Stimulated activated CD8-positive, alpha-beta memory T cell treated with anti-CD3 and anti-CD28 coated beads, Interleukin-4, amount 100 ng/mL, for 48 hours (primary cell): ENCODE measurements at places on chromosomes 6 and 20.

DNA sequence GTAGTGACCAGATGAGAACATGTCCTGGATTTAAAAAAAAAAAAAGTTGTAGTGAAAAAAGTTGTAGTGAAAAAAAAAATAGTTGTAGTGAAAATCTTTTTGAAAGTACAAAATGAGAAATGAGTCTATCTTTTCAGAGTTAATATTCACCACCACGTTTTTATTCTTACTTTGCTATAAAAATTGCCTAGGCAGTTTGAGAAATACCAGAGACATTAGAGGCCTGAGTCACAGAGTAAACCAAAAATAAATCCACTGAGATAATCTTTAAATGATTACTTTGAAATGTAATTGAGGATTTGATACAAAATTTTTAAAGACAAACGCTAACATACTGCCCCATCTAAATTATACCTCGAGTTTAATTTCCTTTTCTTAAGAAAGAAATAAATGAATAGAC lies 101.2 kb upstream of the TIAM2 start:
- no peak for DNase-seq

DNA sequence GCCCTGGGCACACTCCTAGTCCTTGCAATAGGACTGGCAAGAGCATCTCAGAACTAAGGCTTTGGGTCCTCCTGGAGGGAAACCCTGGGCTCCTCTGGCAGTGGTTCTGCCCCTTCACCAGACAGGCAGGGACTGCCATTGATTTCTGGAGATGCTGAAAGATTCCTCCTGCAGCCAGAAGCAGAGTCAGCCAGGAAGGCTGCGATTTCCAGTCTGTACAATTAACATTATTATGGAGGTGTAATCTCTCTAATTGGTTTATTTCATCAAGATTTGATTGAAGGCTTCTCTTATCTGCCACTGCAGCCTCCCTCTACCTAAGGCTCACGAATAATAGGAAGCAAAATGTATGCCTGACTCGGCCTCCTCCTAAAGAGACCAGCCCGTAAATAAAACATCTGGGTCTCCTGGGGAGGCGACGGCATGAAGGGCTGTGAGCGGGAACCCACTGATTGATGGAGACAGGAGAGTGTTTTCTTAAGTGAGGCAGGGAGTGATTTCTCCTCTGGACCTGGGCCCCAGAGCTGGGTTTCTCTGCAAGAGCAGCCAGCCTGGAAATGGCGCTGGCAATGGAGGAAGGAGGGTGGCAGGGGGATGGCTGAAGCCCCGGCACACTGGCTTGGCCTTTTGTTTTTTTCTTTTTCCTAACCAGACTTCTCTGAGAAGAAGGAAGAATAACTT lies 689.6 kb downstream of the DHX35 start:
- no peak for DNase-seq

DNA sequence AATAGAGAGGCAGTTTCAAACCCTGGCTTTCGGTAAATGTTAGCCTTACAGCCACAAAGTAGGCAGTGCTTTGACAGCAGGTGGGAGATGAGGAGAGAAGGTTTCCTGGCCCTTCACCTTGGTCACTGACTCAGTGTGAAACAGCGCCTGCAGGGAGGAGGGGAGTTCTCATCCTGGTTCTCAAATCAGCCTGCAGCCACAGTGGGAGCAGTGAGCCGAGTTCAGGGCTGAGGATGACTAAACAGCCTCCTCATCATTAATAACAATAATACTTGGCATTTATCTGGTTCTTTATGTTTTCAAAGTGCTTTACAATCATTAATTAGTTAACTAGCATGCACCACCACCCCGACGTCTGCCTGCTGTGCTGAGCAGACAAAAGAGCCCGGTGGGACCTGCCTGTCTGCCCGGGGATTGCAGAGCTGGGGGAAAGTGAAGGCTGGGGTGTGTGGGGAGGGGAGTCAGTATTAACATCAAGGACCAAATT lies 59.6 kb downstream of the PRDM1 start:
- peak; percentile 63 for DNase-seq

GRCh38 chr6:26312501-26313397 lies 52.2 kb upstream of the BTN3A2 start:
- DNase-seq, result peak; percentile 93

GRCh38 chr6:79117752-79118151 lies 39.7 kb upstream of the PHIP start:
- DNase-seq, result no peak

DNA sequence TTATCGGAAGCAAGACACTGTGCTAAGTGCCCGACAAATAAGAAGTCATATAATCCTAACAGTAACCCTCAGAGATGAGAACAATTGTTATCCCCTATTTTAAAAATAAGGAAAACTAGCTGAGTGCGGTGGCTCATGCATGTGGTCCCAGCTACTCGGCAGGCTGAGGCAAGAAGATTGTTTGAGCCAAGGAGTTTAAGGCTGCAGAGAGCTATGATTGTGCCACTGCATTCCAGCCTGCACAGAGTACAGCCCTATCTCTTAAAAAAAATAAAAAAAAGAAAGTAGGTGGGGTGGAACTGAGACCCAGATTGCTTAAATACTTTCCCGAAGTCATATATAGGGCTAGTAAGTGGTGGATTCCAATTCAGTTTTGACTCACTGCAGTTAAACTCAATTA lies 84.7 kb downstream of the UST start:
- DNase-seq, result no peak

- no peak for DNase-seq
Measured at GRCh38 chr6:129641344-129641743, 68.6 kb downstream of the ARHGAP18 start.
